ENCODE measurements at places on chromosomes 13 and 19.

DNA sequence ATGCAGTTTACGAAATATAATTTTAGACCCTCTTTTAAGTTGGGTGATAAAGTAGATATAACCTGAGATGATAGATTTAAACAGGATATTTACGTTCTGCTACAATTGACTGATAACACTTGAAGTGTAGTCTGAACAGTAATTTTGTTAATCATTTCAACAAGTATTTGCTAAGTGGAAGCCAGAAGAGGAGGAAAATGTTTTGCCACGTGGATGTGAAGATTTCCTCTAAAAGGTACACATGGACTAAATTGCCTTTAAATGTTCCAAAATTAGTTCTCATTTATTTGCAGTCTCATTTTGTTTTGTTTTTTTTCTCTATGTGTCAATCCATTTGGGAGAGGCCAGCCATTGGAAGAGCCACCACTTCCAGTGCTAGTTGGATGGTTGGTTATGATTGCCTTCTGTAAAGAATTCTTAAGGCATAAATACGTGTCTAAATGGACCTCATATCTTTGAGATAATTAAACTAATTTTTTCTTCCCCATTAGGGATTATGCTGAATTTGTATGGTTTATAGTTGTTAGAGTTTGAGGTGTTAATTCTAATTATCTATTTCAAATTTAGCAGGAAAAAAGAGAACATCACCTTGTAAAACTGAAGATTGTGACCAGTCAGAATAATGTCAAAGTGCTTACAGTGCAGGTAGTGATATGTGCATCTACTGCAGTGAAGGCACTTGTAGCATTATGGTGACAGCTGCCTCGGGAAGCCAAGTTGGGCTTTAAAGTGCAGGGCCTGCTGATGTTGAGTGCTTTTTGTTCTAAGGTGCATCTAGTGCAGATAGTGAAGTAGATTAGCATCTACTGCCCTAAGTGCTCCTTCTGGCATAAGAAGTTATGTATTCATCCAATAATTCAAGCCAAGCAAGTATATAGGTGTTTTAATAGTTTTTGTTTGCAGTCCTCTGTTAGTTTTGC lies 2.8 kb downstream of the MIR17HG start:
- DNase-seq: no peak

DNA sequence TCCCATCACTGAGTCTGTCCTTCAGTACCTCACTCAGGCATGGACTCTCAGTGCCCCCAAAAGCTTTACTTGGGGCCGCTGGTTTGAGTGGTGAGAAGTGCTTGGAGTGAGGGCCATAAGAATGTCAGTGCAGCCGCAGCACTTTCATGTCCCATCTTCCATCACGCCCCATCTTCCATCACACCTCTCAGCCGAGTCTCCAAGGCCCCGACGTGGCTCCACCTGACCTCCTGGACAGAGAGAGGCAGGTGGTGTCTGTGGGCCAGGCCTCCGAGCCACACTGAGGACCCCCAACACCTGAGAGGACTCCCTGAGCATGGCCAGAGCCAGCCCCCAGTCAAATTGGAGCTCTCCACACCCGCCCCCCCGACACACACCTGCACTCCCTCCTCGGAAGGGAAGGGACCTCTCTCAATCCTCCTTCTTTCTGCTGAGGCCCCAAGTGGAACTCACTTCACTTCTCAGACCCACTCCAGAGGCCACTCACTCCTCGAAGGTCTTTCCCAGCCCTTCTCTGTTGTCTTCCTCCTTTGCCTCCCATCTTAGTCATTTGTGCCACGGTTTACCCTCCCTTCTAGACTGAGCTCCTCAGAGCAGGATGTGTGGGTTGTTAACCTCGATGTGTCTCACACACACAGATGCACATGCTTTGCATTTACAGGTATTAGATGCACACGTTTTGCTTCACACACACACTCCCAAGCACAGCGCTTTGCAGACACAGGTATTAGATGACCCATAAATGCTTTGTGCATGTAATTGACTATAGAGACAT lies 65.7 kb upstream of the ATP12A start:
- no peak for DNase-seq

DNA sequence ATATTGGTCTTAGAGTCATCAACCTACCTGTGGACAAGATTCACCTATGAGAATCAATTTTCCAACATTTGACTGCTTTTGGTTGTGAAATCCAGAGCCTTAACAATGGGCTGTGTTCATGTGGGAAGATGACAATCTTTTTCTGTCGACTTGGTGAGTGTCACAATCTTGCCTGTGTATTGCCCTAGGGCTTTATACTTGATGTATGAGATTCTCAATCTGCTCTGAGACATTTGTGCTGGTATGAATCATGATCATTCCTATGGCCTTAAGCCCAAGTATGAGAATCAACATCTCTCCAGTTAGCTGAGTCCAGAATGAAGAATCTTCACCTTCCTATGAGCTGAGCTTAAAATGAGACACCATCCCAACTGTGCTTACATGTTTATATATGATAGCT lies 68.7 kb downstream of the ZNF726 start:
- no peak for DNase-seq

- no peak for DNase-seq
Observed at GRCh38 chr19:47351548-47351947, 2.4 kb downstream of the DHX34 start.

- no peak for DNase-seq
Observed at GRCh38 chr19:35045667-35046300, 4.3 kb downstream of the HPN start.

DNA sequence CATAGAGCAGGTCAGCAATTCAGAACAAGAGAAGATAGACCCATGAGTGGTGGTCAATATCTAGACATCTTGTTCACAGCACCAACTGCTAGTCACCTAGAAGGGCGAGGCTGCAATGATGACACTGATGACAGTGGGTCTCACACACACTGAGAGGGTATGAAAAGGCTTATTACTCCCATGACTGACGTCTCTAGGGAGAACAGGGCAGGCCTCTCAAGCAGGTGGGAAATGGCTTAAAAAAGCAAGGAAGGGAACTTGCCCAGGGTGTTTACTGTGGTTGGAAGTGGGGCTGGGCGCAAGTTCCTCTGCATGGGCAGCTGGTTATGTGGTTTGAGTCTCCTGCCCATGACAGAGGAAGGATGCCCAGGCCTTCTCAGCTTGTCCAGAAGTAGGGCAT lies 33.8 kb downstream of the ZNF44 start:
- no peak for DNase-seq

DNA sequence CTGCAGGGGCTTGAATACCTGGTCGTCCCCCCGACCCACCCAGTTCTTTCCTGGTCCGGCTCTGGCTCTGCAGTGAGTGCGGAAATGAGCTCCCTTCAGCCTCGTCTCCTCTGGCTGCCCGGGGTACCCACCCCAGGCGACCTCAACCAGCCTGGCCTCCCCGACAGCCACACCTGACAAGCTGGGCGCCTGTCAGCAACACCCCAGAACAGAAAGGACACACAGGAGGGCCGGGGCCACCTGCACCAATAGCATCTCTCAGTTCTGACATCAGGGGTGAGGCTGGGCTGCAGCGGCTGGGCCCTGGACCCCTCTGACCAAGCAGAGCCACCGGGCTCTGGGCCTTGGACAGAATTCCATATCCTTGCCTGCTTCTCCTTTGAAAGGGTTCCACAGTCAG lies 19.7 kb downstream of the SUGP1 start:
- DNase-seq: no peak

GRCh38 chr13:94495806-94496205 lies 16.3 kb upstream of the DCT start:
- DNase-seq: no peak

DNA sequence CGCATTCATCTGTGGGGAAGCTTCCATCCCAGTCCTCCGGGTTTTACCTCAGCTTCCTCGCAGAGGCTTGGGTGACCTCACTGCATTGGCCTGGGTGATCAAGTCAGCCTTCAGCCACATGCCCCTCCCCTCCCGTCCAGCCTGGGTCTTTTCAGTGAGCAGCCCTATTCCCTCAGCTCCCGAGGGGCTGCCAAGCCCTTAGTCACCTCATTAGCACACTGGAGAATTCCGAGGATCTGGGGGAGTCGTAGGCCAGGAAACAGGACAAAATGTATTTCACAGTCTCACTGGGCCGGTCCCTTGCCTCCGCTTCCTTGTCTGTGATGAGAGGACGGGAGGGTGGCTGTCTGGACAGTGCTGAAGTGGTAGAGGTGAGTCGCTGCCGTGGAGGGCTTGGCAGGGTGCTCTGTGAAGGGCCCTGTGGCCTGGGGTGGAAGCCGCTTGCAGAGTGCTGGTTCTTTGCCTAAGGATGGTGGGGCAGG lies 19.9 kb downstream of the KDM4B start:
- no peak for DNase-seq

- no peak for DNase-seq
Observed at GRCh38 chr13:70604448-70604847, 496.2 kb upstream of the KLHL1 start.

DNA sequence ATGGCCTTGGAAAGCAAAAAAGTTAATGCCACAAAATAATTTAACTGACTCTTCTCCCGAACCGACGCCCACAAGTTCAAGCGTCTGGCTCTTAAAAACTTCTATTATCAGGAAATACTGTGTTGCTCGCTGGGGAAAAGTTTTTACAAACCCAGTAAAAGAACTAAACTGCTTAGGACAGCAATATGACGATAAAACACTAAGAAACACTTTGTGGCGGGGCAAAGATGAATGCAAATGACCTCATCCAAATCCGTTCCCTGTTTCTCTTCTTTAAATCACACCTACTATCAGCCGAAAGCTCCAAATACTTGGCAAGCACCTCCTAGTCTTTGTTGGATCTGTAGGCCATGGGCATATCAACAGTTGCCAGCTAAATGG lies 4.9 kb downstream of the SIGLEC11 start:
- no peak for DNase-seq

DNA sequence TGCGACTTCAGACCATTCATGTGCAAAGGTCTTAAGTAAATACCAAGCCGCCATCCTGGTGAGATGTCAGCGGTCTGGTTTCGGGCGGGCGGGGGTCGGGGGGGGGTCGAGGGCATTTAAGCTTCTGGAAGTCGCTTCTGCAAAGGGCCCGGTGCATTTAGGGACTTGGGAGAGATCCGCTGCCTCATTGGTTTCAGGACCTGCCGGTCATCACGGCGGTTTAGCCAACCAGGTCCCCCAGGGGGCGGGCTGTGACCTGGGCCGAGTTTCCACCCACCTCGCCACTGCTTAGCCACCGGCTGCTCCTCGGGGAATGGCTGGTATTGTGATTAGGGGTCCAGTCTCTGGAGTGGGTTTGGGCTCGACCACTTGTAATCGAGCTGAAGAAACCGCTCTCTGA lies 7.8 kb downstream of the ANKLE1 start:
- DNase-seq: no peak

DNA sequence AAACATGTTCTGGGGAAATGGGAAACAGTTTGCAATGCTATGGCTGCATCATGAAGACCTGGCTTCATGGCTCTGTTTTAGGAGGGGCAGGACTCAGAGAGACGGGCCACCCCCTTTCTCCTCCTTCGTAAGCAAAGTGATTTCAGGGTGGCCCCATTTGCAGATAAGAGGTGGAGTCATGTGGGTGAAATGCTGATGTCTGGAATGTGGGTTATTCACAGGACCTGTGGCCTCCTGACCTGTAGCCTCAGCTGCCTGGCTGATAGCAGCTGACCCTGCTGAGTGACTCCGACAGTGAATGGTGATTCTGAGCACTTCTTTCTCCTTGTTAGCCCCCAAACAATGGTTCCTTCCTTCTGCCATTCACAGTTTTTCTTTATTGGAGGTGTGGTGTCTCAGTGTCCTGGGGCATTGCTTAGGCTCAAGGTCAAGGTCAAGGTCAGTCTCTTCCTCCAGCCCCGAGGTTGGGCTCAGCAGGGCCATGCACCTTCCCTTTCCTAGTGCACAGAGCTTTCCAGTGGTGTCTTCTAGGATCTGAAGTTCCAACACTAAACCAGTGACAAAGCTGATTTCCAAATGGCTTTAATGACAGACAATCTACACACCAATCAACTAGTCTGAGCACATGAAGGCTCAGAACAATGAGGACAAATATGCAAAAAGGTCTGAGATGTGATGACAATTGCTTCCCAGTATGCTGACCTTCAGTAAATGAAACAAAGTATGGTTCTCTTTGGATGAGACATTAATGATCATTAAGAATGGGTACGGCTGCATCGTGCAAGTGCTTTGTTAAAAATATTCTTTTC lies 49.6 kb upstream of the ANKRD10 start:
- no peak for DNase-seq

DNA sequence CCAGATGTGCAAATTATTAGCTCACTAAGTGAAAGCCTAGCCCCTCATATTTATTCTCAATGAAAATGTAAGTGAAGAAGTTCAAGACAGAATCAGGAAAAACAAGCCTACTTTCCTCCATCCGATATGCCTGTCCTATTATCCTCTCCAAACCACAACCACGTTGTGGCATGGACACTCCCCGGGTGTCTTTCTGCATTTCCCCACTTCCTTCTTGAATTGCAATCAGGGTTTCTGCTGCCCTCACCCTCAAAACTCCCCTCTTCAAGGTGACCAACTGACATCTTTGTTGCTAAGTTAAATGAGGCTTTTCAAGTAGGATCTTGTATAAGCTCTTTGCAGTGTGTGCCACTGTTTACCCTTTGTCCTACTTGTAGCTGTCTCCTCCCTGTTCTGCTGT lies 11.8 kb downstream of the SLC25A30 start:
- no peak for DNase-seq

GRCh38 chr13:63110466-63110865 lies 1694.8 kb upstream of the PCDH20 start:
- no peak for DNase-seq

DNA sequence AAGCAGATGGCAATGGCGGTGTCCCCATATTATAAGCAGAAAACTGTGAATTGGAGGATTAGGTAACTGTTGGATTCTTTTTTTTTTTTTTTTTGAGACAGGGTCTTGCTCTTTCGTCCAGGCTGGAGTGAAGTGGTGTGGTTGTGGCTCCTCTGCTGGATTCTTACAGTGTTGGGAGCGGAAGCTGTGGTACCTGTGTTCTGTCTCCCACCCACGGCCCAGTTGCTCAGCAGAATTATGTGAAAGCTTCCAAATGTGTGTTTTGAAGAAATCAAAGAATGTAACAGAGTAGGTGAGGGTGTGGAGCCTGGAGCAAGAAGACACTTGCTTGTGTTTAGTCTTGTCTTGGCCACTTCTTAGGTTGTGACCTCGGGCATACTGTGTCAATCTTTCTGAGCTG lies 295.6 kb downstream of the SHISA2 start:
- no peak for DNase-seq

GRCh38 chr13:30110301-30111070 lies 196.9 kb downstream of the KATNAL1 start:
- DNase-seq: no peak

GRCh38 chr13:98690348-98691022 lies 62.0 kb downstream of the SLC15A1 start:
- DNase-seq: no peak

DNA sequence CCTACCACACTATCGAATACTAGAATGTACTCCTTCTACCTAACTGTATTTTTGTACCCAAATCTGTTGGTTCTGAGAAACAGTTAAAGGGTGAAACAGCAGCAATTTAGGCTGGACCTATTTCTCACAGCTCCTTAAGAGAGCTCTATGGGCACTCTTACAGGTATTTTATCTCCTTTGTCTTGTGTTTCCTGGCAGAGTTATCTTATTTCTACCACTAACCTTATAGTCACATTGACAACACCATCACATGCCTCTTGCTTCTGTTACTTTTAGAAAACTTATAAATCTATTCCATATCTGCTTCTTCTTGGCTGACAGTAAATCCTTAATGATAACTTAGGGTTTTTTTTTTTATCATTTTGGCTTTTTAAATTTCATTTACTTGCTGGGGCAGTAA lies 130.7 kb downstream of the MYO16 start:
- no peak for DNase-seq

All from cortex of kidney (tissue), 1 donor.